Muscle of back (tissue), 13 donors: ENCODE measurements at places on chromosomes 1 and 21.

DNA sequence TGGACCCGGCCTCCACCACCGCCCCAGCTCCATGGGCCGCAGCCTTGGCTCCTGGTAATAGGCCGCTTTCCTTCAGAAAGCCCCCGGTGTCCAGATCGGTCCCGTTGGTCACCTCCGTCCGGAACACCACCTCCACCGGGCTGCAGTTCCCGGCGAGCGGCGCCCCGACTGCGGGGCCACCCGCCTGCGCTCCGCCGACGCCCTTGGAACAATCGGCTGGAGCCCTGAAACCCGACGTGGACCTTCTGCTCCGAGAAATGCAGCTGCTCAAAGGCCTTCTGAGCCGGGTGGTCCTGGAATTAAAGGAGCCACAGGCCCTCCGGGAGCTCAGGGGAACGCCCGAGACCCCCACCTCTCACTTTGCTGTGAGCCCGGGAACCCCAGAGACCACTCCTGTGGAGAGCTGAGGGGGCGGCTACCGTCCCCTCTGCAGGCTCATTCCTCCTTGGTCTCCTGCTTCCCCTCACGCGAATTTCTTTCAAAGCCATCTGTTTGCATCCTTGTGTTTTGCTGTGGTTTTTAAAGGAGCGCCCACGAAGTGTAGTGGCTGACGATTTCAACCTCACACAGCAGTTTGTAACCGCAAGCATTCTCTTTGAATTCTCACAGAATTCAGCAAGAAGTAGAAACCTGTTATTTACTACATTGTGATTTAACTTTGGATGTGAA is 6.0 kb downstream of the FCRLB start:
- DNase-seq = peak; percentile 24

DNA sequence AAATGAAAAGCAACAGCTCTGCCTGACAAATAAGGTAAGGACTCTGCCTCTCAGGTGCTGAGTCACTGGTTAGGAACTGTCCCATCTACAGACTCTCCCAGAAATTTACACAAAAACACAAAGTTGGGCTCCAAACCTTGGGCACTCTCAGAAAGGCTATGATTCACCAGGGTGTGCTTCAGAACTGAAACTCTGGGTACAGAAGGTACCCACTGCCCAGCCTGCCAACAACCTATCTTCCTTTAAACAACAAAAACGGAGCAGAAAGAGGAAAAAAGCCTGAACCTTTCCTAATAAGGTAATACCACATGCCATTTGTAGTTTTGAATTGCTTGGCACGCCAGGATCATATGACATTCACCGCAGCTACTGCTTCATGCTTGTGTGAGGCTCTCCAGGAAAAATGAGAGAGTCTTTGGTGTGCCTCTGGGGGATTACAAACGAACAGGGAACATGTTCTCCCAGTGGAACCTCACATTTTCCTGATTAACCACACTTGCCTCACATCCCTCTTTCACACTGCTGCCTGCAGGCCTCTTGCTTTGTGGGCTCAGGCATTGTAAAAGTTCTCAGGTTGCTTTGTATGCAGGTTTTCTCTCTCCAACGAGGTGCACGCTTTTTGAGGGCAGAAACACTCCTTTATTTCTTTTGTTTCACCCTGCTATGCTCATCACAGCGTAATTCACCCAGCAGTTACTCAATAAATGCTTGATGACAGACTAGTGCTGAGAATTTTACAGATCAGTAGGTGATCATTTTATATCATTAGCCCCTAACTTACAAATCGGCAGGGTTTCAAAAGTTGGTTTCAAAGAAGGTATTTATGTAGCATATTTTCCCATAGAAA is 65.1 kb downstream of the GADD45A start:
- DNase-seq = peak; percentile 79

DNA sequence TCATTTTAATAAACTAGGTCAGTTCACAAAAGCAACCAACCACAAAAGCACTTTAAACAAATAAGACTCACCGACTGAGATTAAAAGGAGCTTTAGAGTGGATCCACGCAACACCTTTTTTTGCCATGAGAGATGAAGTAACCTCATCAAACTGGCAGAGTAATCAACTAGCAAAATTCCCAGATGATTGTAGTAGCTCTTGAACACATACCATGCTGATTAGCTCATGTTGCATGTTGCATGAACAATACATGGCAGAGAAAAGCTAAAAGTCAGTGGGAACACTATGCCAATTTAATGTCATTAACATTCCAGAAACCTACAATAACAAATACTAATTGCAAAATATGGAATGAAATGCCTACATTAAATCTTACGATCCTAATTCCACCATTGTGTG is 4.1 kb downstream of the WARS2 start:
- DNase-seq = no peak

DNA sequence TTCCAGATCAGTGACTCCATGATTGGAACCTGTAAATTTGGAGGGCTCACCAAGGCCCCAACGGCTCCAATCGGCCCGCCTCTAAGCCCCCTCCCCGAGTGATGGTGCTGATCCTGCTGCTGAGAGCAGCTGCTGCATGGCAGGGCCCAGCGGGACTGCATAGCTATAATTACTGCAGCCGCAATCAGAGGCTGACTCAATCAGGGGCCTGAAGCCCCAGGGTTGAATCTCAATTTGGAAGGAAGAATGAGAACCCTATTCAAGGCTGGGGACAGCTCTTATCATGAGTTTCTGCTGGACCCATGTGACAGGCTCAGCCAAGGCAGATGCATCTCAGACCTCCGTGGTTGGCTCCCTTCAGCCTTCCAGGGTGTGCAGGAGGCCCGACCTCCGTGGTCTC is 42.8 kb upstream of the MAGOH start:
- DNase-seq = no peak

- DNase-seq = no peak
These were observed 15.6 kb upstream of the MAP10 start for GRCh38 chr1:232789651-232790050.

DNA sequence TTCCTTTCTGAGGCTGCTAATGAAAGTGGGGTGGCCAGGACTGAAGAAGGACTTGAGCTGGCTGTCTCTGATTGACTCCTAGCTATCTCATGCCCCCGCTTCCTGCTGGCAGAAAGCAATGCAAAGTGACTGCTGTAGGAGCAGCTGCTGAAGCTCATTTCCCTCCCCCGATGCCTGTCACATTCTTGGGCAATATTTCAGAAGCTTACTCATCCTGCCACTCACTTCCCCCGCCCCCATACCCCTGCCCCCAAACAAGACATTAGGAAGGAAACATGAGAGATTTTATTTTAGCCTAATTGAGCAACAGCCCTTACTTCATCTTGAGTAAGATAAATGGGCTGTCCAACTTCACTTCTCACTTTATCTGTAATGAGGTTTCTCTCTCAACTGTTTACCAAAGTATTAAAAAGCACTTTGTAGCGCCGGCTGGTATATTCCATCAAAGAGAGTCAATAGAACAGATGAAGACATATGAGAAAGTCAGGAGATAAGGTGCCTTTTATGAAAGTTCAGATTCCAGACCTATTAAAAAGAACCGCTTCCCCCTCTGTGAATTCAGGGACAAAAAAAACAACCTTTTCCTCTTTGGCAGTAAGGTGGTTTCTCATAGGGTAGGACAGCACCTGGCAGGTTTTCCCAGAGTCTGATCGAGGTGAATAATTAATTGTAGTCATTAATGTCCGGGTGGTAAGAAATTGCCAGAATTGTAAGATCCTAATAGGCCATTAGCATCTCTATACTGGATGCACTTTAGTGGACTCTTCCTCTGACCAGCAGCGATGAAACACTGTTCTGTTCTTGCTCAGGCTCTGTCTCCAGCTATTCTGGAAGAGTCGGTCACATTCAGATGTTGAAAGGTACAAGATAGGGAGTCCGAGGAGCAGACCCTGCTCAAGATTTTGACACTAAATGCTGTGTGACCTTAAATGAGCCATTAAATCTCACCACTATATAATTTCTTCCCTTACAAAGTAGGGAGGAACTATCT is 70.2 kb downstream of the SH3GLB1 start:
- DNase-seq = peak; percentile 65

DNA sequence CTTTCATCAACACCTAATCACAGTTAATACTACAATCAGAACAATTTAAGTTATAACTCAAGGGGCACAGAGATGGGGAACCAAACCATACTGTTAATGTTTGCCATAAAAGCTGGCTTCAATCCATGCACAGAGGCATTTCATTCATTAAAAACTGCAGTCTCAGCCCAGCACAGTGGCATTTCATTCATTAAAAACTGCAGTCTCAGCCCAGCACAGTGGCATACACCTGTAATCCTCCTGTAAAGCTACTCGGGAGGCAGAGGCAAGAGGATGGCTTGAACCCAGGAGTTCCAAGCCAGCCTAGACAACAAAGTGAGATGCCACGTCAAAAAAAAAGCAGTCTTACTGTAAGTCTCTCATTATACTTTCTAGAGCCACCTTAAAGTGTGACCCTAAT is 29.2 kb downstream of the ARID4B start:
- DNase-seq = no peak

DNA sequence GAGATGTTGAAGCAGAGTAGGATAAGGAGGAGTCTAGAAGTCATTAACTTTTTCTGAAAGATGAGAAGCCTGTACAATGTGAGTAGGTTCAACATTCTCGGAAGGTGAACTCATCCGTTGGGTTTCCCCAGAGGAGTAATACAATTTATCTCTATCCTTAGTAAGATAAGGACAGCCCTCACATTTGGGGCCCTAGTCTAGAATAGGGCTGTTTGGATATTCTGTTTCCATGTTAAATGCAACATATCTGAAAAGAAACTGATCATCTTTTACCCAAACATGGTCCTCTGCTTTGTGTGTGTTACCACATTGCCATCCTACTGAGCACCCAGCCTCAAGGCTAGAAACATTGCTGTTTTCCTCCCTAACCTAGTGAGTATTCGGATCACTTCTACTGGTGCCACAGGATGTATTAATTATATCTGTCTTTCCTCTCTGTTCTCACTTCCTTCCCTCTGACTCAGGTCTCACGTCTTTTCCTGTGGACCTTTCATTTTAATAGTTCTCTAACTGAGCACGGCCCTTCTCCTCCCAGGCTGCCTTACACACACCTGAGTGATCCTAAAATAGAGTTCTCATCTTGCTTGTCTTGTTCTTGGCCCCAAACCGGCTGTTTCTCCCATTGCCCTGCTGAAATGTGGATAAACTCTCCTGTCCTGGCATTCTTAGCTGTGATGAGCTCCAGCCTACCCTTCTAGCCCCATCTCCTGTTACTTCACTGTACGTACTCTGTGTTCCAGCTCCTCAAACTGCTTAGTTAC is 91.7 kb downstream of the CDC14A start:
- peak; percentile 47 for DNase-seq

DNA sequence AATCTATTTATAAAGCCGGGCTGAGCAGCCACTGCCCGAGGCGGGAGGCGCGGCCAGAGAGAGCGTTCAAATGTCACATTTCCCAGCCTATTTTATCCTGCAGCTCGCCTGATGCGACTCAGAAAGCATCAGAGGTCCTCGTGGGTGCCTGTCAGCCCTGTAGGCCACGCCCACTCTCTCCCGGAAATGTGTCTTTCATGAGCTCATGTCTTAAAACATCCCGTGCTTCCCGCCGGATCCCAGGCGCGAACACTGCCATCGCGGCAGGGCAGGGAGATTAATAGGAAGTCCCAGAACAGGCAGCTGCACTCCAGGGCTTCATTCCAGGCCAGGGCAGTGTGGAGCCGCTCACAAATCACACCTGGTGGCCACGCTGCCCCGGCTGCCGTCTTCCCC is 117.5 kb downstream of the PRDM16 start:
- peak; percentile 77 for DNase-seq

DNA sequence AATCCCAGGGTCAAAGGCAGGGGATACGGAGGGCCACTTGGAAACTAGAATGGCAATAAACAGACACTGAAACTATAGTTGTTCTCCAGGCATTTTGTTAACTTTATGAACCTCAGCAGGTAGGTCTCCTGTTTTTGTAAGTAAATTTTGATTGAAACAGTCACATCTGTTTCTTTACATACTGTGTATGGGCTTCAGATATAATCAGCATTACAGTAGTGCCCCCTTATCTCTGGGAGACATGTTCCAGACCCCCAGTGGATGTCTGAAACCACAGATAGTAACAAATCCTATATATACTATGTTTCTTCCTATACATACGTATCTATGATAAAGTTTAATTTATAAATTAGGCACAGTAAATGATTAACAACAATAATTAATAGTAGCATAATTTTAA is 11.5 kb downstream of the STIL start:
- no peak for DNase-seq

- DNase-seq = no peak
These were observed 392.7 kb upstream of the LRRC7 start for GRCh38 chr1:69175053-69175452.

GRCh38 chr1:203202431-203203245 is 16.1 kb upstream of the CHI3L1 start:
- DNase-seq = no peak

DNA sequence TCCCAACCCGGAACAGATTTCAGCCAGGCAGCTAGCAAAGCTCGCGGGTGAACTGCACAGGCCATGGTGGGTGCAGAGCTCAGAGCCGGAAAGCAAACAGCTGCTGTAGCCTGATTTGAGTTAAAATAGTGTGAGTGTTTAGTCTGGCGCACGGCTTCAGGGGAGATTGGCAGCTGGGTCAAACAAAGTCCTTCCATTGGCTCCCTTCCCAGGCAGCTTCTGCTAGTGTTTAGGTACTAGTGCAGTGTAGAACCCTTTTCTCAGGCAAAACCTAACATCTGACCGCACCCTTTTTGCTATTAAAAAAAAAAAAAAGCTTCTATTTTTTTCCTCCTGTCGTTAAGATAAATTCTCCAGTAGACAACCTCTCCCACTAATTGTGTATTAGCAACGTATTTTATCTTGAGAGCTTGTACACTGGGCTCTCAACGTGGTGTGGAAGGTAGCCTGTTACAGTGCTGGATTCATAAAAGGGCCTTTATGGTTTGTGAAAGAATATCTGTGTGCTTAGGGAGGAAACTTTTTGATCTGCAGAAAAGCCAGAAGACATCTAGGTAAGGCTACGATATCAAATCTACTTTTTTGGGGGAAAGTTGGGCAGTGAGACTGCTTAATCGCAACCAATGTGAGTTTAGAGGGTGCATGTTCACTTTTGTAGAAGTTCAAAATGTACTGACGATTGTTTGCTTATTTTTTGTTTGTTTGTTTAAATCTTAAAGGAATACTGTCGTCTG is 689.6 kb downstream of the USP25 start:
- DNase-seq = peak; percentile 90

GRCh38 chr1:156803086-156803851 is 13.4 kb downstream of the SH2D2A start:
- no peak for DNase-seq

GRCh38 chr1:173914366-173914871 is 2.7 kb downstream of the SERPINC1 start:
- DNase-seq = no peak

DNA sequence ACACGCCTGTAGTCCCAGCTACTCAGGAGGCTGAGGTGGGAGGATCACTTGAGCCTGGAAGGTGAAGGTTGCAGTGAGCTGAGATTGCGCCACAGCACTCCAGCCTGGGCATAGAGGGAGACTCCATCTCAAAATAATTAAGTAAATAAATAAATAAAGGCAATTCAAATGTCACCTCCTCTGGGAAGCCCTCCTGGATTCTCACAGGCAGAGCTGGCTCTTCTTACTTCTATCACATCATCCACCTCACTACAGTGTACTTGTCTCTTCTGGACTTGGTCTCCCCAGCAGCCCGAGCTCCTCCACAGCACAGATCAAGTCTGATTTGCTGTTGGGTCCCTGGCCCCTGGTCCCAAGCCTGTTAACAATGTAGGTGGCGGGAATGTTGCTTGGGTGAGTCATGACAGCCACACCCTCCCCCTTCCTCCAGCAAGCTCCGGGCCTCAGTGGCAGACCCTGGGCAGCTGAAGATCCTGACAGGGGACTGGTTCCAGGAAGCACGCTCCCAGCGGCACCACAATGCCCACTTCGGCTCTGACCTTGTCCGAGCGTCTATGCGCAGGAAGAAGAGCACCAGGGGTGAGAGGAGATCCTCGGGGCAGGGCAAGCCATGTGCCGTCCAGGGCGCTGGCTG is 5.3 kb downstream of the SYTL1 start:
- no peak for DNase-seq

- DNase-seq = no peak
These were observed 13.2 kb downstream of the USH2A start for GRCh38 chr1:216410026-216410425.
